HT1080 (cell line): ENCODE measurements at places on chromosomes 5 and 9.

- no peak for DNase-seq
Observed at GRCh38 chr5:78002690-78003089, 226.6 kb upstream of the TBCA start.

GRCh38 chr5:10866913-10867312 lies 105.9 kb upstream of the DAP start:
- DNase-seq: peak; percentile 28

GRCh38 chr5:153321478-153321877 lies 169.0 kb upstream of the GRIA1 start:
- no peak for DNase-seq

GRCh38 chr5:178538741-178539229 lies 51.4 kb downstream of the COL23A1 start:
- no peak for DNase-seq

DNA sequence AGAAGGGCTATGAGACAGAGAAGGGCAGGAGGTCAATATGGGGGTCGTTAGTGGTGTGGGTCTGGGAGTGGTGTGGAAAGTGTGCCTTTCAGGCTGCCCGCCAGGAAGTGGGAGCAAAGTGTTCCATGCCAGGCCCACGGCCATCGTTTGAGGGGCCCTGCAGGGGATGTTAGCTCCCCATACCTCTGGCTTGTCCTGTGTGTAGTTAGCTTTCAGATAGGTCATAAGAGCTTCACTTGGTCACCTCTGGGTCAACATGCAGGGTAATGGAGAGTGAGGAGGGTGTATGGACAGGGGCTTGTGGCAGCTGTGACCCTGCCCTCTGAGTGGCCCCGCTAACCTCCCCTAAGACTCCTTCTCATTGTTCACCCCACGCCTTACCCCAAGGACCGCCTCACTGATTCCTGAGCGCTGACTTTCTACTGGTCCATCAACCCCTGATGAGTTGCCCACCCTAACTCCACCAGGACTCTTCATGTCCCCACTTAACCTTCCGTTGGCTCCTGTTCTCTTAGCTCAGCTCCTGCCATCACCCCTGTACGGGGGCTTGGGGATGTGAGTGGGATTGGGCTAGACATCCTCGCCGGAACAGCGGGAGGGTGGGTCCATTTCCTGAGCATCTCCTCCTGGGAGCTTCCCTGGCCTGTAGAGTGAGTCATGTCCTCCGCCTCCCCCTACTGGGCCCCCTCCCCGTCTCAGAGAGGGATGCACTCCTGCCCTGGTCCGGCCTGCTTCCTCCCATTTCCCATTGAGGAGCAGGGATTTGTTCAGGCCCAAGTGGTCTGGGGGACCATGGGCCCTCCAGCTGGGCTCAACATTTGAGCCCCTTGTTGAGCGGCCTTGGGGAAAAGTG lies 125.7 kb downstream of the FGF18 start:
- DNase-seq: no peak

GRCh38 chr5:98993512-98993911 lies 64.7 kb upstream of the CHD1 start:
- no peak for DNase-seq

DNA sequence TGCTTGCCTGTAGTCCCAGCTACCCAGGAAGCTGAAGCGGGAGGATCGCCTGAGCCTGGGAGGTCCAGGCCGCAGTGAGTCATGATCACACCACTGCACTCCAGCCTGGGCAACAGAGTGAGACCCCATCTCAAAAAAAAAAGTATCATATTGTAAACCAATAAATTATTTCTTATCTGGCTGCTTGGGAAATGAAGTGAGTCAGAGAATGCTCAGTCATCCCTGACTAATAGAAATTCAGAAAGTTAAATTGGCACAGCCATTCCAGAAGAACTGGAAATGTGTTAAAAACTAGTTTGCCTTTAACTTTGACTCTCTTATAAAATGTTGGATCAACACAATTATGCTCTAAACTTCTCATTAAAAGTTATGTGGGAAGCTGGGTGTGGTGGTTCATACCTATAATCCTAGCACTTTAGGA lies 9.8 kb upstream of the GNE start:
- DNase-seq: peak; percentile 81

- no peak for DNase-seq
Observed at GRCh38 chr9:134864821-134865190, 15.8 kb upstream of the FCN2 start.

DNA sequence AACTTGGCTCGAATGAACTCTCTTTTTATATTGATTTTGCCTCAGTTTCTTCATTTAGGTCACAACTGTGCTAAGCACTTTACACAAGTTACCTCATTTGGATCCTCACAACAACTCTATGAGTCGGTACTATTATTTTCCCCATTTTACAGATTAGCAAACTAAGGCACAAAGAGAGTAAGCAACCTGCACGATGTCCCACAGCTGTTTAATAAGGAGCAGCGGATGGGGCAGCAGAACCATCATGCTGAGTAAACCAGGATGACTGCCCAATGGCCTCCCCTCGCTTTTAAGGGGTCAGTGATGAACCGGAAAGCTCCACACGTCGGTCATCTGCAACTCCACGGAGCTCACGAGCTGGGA lies 607 bp downstream of the PRELID2 start:
- DNase-seq: no peak

GRCh38 chr9:101369286-101369685 lies 15.5 kb downstream of the BAAT start:
- DNase-seq: peak; percentile 60

DNA sequence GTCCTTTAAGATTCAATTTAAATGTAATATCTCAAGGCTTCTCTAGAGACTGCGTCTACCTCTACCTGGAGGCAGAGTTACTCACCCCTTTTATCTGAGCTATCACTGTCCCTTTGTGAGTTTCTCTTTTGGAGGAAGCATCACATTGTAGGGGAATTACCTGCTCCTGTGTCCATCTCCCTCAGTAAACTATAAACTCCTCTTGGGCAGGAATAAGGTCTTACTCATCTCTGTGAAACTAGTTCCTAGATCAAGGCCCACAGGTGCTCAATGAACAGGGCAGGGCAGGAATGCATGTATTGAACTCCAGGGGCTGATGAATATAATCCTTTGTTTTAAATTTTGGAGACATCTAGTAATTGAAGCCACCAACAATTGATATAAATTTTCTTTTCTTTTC lies 139.8 kb upstream of the ERCC6L2 start:
- no peak for DNase-seq

DNA sequence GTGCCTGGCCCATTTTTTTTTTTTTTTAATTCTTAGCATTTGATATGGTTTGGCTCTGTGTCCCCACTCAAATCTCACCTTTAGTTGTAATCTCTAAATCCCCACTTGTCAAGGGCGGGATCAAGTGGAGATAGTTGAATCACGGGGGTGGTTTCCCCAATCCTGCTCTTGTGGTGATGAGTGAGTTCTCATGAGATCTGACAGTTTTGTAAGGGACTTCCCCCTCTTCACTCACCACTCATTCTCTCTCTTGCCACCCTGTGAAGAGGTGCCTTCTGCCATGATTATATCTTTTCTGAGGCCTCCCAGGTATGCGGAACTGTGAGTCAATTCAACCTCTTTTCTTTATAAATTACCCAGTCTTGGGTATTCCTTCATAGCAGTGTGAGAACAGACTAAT lies 27.2 kb downstream of the NDUFAF2 start:
- DNase-seq: no peak

- no peak for DNase-seq
Observed at GRCh38 chr9:21568484-21568883, 86.4 kb upstream of the IFNE start.

GRCh38 chr5:86837610-86838009 lies 219.9 kb downstream of the COX7C start:
- DNase-seq: no peak

GRCh38 chr9:37034938-37035647 lies 1.0 kb upstream of the PAX5 start:
- no peak for DNase-seq

GRCh38 chr5:126043688-126044087 lies 379.5 kb upstream of the GRAMD2B start:
- peak; percentile 26 for DNase-seq

GRCh38 chr9:28970241-28970654 lies 1397.0 kb upstream of the C9orf72 start:
- no peak for DNase-seq

DNA sequence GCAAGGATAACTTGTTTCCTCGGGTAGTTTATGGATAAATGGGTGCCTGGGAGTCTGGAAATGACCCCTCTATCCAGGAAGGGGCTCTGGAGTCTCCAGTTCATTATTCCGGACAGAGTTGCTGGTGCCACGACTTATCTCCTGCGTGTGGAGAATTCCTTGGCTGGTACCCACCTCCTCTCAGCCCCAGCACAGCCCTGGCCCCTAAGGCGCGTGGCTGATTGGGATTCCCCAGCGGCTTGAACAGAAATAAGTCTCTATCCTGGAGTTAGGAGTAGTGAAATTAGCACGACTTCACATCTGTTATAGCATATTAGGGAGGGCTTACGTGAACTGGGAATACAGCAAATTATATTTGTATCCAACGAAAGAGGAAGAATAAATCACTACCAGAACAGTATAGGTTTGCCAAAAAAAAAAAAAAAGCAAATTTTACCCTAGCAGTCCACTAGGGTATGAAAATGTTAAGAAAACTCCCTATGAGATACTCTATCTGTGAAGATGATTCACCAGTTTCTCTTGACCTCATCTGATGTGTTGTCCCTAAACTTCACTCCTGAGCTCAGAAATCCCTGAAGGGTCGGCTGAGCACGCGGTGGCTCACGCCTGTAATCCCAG lies 172.5 kb upstream of the OTULINL start:
- DNase-seq: no peak

GRCh38 chr9:130352586-130353285 lies 87.2 kb downstream of the HMCN2 start:
- DNase-seq: no peak

- DNase-seq: no peak
Observed at GRCh38 chr5:64437496-64437895, 68.3 kb upstream of the RGS7BP start.

DNA sequence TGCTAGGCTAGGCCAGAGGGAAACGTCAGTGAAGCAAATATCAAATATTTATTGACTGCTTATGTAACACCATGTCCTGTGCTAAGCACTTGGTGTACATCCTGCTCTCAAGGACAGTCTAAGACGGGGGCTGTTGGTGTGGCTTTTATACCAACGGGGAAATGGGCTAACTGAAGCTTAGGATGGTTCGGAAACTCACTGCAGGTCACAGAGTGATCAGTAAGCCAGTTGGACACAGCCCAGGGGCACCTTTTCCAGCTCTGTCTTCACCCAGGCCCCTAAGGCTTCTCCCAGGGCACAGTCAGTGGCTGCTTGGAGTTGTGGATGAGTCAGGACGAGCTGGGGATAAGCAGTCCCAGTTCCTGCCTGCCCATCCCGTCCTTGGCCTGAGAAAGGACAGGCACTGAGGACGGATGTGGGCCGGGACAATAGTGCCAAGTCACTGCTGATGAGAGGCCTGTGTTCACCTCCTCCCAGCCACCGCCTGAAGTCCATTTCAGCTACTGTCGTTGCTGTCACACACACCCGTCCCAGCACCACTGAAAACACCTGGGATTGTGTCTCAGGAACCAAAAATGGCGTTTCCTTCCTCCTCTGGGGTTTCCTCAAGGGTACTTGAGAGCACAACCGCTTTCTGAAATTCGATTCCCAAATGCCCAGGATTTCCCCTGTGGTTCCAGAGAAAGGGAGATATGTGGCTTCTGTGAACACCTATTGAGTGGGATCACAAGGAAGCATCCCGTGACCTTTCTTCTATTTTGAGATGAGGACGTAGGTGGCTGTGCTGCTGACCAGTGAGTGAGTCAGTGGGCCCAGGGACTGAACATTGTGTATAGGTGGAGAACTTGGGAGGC lies 17.5 kb upstream of the SPRY4 start:
- peak; percentile 86 for DNase-seq

- DNase-seq: no peak
Observed at GRCh38 chr5:97434021-97434420, 251.0 kb upstream of the RIOK2 start.

DNA sequence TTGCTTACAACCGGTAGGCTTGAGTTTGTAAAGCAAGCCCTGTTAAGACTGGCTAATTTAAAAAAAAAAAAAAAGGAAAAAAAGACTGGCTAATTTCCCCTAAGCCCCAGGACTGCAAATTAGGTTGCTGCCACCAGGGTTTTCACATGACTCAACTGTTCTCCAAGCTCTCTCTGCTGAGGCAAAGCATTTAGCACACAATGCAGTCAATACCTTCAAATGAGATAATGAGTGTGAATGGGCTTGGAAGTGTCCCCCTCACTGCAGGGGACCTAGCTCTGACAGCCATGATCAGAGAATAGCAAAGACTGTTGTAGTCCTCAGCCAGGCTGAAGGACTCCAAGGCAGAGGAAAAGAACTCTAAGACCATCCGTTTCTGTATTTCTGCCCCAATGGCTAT lies 42.8 kb upstream of the ZSWIM6 start:
- DNase-seq: no peak

GRCh38 chr9:129172816-129173215 lies 5.2 kb downstream of the IER5L start:
- DNase-seq: no peak

DNA sequence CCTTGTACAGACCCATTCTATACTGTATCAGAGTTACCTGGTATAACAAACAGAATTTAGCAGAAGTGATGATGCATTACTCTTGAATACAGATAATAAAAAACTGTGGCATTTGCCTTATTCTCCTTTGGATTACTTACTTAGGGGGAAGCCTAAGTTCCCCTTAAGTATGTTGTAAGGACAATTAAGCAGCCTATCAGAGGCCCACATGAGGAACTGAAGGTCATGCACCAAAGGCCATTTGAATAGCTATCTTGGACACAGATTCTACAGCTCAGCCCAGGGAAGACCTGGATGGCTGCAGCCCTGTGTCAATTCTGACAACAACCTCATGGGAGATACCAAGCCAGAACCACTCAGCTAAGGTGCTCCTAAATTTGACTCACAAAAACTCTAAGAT lies 125.2 kb downstream of the RAPGEF6 start:
- DNase-seq: no peak

DNA sequence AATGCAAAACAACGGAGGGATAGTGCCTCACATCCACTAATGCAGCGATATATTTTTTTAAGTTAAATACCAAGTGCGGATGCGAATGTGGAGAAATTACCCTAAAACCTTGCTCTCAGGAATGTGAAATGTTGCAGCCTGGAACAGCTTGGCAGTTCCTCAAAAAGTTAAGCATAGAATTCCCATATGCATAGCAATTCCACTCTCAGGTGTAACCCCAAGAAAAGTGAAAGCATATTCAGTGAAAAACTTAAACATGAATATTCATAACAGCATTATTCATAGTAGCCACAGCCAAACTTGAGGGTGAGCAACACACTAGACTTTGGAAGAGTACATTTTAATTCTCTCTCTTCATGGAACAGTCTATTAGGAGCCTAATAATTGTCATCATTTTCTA lies 83.2 kb upstream of the ICE1 start:
- no peak for DNase-seq
